ENCODE measurements at places on chromosomes 7 and 10.

DNA sequence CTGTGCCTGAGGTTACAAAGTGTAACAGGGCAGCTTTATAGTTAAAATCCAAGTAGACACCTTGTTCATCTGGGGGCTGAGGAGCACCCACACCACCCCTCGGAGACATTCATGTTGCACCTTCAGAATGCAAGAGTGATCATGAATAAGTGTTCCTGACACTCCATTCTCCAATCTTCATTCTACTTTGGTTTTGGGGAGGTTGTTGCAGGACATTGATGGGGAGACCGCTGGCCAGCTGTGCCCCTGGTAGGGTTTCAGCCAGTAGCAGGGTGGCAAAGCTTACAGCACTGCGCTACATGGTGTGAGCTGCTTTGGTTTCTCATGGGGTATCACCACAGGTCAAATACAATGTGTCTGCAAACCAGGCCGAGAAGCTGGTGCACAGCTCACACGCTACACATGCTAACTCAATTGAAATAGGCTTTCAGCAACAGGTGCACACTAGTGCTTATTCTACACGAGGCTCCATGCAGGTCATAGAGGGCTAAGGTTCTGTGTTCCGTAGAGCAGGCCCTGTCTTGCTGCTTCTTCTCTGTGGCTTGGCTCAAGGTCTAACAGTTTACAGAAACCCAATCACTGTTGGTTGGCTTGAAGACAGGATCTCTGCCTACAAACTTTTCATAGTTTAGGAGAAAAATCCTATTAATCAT, 317.4 kb upstream of the ZNF32 start:
- DNase-seq, result no peak

GRCh38 chr7:4017081-4017480, 665.0 kb upstream of the FOXK1 start:
- DNase-seq, result no peak

DNA sequence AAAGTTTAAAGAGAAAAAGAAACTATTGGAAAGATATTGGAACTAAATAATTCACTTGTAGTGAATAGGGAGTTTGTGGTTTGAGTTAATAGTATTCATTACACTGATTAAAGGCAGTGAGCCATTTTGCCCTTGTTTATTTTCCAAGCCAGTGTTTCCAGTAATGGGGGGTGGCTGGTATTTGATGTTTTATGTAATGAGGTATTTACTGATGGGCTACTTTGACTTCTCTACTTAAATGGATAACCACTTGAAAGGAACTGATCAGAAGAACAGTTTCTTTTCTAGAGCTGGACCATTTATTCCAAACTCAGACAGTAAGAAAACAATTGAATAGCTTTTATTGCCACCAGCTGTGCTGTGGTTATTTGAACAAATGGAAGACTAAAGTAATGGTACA, 227.0 kb upstream of the HDAC9 start:
- DNase-seq, result no peak

DNA sequence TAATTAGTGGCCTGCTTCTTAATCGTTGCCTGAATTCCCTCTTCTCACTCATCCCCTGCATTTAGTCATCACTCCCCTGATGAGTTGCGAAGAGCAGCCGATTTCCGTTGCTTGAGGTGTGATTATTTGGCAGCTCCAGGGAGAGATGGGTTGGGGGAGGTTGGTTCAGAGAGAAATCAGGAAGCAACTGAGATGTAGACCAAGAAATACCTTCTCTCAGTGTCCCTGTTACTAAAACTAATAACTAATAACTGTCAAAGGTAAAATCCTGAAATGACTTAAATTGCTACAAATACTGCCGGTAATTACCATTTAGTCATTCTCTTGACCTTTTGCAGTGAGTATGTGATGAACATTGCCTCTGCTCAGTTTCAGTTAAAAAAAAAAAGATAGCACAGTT, 76.9 kb downstream of the ELMO1 start:
- no peak for DNase-seq

DNA sequence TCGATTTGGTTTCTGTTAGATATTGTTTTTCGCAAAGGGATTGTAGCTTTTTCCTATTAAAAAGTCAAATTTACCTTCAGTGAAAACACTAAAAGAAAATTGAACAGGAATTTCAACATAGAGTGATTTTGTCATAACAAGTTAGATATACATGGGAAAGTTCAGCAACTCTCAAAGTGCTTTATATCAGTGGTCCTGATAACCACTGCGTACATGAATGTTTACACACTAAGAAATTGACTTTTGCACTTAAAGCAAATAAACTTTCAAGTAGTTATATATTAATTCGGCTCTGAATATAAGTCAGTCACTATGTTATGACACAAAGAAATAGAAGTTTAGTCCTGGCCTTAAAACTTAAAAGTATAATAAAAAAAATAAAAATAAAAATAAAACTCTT, 101.3 kb upstream of the DKK1 start:
- DNase-seq, result no peak

GRCh38 chr7:16587129-16587528, 58.4 kb downstream of the ANKMY2 start:
- no peak for DNase-seq

DNA sequence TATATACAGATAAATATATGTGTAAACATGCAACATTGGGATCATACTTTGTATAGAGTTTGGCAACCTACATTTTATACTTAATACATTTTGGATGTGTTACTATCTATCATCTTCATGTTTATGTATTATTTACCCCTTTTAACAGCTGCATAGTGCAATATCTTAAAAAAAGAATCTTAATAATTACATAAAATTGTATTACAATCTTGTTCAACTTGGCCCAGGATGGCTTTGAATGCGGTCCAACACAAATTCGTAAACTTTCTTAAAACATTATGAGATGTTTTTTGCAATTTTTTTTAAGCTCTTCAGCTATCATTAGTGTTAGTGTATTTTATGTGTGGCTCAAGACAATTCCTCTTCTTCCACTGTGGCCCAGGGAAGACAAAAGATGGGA, 26.3 kb upstream of the PRPS1L1 start:
- no peak for DNase-seq

DNA sequence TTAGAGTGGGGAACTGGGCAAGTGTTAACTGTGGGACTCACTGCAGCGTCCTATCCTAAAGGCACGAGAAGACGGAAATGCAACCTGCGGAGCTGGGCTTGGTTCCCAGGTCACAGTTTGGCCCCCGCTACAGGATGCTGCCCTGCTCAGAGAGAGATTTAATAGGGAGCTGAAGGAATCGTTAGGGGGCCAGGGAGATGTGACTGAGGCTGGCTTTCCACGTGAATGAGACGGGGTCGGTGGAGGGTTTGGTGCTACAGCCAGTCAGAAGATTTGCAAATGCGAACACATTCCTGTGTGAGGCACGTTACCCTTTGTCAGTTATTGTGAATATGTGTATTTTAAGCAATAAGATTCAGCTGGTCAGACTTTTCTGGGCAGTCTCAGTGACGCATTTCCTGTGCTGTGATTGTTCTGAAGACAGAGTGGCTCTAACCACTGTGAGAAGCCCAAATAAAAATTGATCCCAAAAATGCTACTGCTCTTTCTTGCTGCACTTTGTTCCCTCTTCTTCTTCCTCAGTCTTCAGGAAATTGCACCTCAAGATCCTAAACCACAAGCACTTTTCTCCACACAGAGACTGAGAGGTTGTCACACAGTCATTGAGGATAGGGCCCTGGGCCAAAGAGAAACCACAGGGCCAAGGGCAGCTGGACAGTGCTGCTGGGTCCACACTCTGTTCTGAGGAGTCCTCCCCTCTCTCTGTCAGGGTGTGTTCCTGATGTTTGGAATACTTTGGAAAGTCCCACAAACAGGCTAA, 21.2 kb downstream of the CYP17A1 start:
- no peak for DNase-seq

DNA sequence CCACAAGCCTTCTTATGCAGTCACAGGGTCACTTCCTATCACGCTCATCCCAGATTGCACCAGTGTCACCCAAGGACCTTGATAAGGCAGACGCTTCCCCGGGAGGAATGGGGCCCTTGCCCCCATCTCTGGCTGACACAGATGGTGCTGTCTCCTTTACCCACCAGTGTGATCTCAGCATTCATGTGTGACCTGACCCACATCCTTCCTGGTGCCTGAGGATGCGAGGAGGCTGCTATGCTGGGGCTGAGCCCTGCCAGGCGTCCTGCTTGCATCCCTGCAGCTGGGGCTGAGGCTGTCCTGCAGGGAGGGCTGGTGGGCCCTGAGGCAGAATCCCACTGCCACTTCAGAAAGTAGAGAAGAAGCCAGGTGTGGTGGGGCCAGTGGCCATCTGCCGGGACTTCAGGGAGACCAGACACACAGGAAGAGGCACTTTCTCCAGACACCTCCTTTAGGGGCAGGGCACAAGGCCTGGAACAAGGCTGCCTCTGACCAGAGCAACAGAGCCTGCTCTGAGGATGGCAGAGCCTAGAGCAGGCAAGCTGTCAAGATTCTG, 35.3 kb downstream of the RASGEF1A start:
- no peak for DNase-seq

- no peak for DNase-seq
These were observed 108.5 kb upstream of the TMEM168 start for GRCh38 chr7:112898432-112899290.

- no peak for DNase-seq
These were observed 203.3 kb downstream of the SEC23IP start for GRCh38 chr10:120095875-120096274.

DNA sequence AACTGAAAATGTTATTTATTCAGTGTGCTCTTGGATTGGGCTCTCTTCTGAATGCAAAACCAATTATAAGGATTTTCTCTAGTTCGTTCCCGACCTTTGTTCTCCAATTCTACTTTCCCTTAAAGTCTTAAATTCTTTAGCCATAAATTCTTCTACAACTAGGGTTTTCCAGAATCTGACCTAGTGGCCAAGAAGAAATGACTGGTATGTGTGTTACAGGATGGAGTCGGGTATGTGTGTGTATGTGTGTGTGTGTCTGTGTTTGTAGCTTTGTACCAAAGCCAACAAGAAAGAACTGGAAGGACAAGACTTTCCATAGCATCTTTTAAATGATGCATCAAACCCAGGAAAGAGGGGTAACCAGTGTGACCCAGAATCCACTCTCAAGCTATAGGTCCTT, 25.8 kb upstream of the LEP start:
- DNase-seq, result no peak

- no peak for DNase-seq
These were observed 473 bp upstream of the GPER1 start for GRCh38 chr7:1087465-1087814.

- no peak for DNase-seq
These were observed 22.7 kb upstream of the EMX2 start for GRCh38 chr10:117519879-117520278.

GRCh38 chr7:131606346-131607290, 50.2 kb upstream of the PODXL start:
- DNase-seq, result no peak

- DNase-seq, result no peak
These were observed 137.1 kb downstream of the ZNF365 start for GRCh38 chr10:62511238-62511637.

- no peak for DNase-seq
These were observed 55.8 kb upstream of the CDCA7L start for GRCh38 chr7:22001345-22002004.

- DNase-seq, result no peak
These were observed 758.0 kb upstream of the LRRTM3 start for GRCh38 chr10:66167816-66168215.

DNA sequence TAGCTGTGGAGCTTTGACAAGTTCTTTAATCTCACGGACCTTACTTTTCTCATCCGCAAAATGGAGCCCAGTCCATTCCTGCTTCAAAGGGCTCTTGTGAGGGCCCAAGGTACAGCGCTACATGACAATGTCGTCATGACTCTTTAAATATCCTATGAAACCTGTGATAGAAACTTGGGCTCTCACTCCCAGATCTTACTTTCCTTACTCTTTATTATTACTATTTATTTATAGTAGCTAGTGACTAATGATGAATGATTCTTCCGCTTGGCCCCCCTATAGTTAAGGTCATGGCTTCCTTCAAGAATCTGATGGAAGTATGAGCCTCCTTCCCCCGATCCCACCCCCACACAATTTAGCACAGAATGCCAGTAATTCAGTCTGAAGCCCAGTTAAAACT, 41.9 kb downstream of the RBM20 start:
- DNase-seq, result no peak

DNA sequence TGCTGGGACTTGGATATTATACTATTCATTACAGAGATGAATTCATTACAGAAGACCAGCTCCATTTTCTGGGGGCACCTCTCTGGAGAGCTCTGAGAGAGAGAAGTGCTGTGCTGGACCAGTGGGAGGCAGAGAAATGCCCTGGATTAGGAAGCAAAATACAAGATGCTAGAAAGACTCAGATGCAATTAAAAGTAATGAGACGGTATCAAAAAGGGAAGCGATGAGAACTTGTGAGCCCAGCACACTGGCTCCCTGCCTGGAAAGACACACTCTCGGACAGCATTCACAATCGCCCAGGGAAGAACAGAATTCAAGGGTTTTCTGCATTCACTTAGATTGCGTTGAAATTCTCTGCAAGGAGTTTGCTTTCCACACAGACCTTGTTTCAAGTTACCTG, 3.5 kb upstream of the FRAT2 start:
- no peak for DNase-seq

DNA sequence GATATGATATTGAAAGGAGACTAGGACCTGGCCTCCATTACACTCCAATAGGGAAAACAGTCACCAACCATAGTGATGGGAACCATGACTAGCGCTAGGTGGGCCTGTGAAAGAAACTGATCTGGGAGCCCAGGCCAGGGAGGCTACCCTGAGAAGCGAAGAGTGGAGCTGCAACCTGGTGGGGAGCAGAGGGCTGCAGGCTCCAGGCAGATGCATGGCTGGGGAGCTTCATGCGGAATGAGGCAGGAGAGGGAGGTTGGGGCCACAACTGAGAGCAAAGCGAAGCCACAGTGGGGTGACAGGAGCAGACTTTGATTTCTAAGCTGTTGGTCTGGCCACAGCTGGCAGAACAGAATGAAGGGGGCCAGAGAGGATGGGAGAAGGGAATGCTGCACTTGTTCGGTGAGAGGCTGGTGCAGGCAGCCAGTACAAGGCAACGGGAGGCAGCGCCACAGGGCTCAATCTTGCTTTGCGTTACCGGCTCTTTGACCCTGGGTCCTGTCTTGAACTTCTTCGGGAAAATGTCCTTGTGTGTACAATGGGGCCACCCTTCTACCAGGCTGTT, 88.4 kb downstream of the TACC2 start:
- DNase-seq, result no peak

- no peak for DNase-seq
These were observed 765 bp downstream of the CCAR1 start for GRCh38 chr10:68721673-68722335.

DNA sequence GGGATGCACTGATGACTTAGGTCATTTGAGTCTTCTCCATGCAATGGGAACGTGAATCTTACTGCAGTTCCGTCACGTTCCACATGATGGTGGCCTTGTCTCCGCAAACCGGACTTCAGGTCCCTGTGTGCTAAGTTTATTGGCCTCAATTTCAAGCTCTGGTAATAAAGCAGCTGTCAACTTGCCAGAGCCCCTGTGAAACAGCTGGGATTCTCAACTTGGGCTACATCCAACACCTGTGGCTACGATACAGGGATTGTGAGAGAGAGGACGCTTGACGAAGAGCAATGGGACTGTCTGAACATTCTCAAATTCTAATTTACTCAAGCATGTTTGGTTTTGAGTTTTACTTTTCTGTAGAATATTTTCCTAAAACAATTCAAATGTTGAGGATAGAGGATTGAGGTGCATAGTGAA, 174.2 kb downstream of the PTN start:
- DNase-seq, result no peak

- no peak for DNase-seq
These were observed 239.1 kb downstream of the KCNMA1 start for GRCh38 chr10:77398558-77398957.

Measured in stimulated activated CD8-positive, alpha-beta memory T cell treated with anti-CD3 and anti-CD28 coated beads, Interleukin-7, amount 100 ng/mL, for 48 hours (primary cell).